ENCODE measurements at places on chromosomes 5 and 9.
A peak's percentile ranks its signal among the peaks of the same experiment; 100 is the strongest.

DNA sequence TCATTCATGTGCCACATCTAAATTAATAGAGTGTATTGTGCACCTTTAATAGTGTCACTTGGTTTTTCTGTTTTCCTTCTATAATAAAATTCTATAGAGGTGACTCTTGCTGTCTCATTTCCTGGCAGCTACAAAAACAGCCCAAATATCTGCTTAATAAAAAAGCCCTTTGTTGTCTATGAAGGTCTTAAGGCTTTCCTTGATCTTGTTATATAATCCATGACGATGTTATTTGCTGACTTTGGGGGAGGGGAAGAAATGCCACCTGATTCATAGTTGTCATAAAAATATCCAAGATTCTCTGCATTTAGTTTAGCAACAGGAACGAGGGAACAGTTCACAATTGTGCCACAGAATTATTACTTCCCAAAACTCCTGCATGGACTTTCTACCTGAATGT, 31.3 kb downstream of the CPEB4 start:
- no peak for DNase-seq

- peak; percentile 35 for DNase-seq
These were observed 58.4 kb downstream of the OR2K2 start for GRCh38 chr9:111271481-111272080.

DNA sequence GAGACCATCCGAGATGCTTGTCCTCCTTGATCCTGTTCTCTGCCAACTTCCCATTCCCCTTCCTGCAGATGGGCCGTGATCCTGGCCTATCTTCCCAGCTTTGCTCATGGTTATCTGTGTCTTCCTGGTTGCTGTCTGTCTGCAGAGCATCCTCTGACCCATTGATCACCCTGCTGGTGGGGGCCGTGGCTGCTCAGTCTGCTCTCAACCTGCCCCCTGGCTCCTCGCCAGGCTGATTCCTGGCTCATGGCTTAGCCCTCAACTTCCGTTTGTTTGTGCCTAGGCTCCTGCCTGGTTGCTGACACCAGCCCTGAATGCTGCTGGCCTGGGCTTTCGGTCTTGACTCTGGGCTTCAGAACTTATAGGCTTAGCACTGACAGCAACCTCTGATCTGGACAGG, 67.1 kb upstream of the SMIM15 start:
- DNase-seq, result no peak

- no peak for DNase-seq
These were observed 18.7 kb downstream of the ROPN1L start for GRCh38 chr5:10460252-10460906.

Data from HS-5 (cell line).